Activated naive CD8-positive, alpha-beta T cell treated with anti-CD3 and anti-CD28 coated beads, Interleukin-2, amount 50 U/mL, for 16 hours (primary cell): ENCODE measurements at places on chromosomes 16 and 17.

DNA sequence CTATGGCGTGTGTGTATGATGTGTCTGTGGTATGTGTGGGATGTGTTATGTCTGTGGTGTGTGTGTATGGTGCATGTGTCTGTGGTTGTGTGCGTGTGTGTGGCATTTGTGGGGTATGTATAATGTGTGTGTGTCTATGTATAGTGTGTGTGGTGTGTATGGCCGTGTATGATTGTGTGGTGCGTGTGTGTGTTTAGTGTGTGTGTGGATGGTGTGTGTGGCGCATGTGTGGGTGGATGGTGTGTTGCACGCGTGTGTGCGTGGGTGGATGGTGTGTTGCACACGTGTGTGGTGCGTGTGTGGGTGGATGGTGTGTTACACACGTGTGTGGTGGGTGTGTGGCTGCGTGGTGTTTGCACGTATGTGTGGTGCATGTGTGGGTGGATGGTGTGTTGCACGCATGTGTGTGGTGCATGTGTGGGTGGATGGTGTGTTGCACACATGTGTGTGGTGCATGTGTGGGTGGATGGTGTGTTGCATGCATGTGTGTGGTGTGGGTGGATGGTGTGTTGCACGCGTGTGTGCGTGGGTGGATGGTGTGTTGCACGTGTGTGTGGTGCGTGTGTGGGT, 5.6 kb upstream of the SLC38A10 start:
- DNase-seq: no peak

GRCh38 chr16:88705076-88705684, 1.0 kb downstream of the RNF166 start:
- DNase-seq: no peak

- DNase-seq: no peak
Observed at GRCh38 chr16:28985211-28986041, 574 bp downstream of the LAT start.

GRCh38 chr16:16050106-16050505, 100.7 kb downstream of the ABCC1 start:
- no peak for DNase-seq

- DNase-seq: no peak
Observed at GRCh38 chr16:56641166-56641565, 2.7 kb downstream of the MT1A start.

DNA sequence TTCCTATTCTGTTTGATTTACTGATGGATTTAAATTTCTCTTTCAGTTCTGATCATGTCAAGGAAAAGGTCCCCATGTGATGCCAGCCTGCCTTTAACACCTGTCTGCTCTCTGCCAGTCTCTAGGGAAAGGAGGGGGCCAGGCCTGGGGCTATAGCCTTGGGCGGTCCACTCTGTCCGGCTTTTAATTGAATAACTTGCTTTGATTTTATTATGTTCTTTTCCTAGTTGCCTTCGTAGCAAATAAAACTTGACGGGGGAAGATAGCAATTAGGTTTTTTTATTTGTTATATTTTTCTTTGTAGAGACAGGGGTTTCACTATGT, 47.6 kb downstream of the ABAT start:
- DNase-seq: no peak

DNA sequence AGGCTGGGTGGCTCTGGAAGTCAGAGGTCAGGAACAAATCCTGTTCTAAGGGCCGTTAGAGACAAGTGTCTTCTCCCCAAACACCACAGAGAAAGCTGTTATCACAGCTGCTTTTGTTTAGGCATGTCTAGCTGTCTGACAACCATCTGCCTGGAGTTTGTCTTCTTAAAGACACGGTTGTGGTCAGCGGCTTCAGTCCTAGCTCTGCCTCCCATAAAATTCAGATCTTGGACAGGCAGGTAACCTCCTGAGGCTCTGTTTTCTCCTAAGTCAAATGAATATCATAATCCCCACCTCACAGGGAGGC, 2.3 kb upstream of the ITGA3 start:
- DNase-seq: no peak

DNA sequence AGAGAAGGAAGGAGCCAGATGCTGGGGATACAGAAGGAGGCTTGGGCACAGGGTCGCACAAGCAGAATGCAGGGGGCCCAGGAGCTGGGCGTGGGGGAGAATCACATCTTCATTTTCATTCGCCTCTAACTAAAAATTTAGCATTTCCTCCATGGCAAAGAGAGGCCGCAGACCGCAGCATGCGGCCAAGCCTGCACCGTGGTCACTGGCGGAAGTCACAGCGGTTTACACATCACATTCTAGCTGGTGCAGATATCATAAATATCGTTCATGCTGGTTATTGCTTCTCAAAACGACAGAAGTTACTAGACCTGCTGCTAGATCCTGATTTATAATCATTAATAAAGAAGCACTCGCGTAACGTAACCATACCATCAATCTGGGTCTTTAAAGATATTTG, 162.0 kb downstream of the NTN1 start:
- DNase-seq: no peak
